ENCODE measurements at places on chromosomes 13 and 19.

GRCh38 chr13:77565635-77566034 lies 30.1 kb downstream of the SCEL start:
- no peak for DNase-seq

- no peak for DNase-seq
Observed at GRCh38 chr13:104869501-104869900, 1666.0 kb downstream of the EFNB2 start.

DNA sequence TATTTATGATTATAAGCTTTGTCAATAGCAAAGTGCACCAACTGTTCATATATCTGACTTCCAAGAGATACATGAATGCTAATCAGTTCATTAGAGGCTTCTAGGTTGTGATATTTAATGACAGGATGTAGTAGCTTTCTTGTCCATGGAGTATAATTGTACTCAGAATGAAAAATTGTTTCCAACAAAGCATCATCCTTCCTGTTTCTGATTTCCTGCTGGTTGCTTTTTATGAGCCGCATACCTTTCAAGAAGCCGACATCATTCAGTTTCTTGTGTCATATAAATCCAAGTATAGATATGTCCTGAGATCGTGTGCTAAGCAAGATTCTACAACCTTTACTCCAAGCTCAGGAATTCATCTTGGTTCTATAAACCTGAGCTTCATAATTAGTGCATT lies 326.6 kb downstream of the DIAPH3 start:
- no peak for DNase-seq

- no peak for DNase-seq
Observed at GRCh38 chr13:76927955-76928354, 20.4 kb upstream of the ACOD1 start.

DNA sequence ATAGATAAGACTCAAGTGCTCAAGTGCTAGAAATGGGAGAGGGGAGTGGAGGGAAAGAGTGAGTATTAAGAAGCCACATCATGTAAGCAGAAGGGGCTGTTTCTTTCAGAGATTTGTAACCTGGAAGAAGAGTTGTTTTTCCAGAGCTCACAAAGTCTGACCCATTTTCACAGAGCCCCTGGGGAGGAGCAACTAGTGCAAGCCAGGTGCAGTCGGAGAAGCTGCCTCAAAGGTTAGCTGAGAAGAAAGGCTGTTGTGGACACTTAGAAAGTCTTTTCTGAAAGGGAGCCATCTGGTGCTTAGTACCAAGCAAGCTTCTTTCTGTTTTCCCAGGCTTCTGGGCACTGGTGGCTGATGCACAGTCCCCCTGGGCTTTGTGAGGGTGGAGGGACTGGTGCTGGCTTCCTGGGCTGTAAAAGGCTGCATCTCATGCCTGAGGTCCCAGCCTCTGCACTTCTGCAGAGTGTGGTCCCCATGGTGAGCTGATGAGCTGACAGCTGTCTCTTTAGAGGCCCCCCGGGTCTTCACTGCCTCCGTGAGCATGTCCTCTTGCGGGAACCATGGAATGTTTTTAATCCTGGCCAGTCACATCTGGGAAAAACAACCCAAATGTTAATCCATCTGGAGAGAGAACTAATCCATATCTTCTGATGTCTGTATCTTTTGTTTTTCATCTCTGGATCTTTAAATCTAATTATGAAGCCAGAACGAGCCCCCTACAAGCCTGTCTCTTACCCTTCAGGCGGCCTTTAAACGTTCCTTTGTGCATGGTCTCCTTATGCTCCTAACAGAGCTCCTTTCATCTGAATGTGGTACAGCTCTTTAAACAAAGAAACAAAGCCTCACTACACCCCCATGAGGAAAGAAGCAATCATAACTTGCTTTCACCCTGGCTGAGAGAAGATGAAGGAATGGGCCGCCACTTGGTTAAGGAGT lies 40.2 kb downstream of the OLFM4 start:
- no peak for DNase-seq

- no peak for DNase-seq
Observed at GRCh38 chr13:21576426-21576825, 27.5 kb downstream of the MICU2 start.

- no peak for DNase-seq
Observed at GRCh38 chr13:28093881-28094280, 6.5 kb downstream of the FLT3 start.

GRCh38 chr19:11479090-11479897 lies 1.6 kb downstream of the ELAVL3 start:
- no peak for DNase-seq

GRCh38 chr13:110784704-110785103 lies 71.2 kb downstream of the ING1 start:
- no peak for DNase-seq

GRCh38 chr13:98878486-98879126 lies 99.3 kb downstream of the DOCK9 start:
- no peak for DNase-seq

- DNase-seq, result no peak
Observed at GRCh38 chr19:33675501-33676124, 53.9 kb downstream of the CHST8 start.

GRCh38 chr19:53868091-53868891 lies 608 bp downstream of the MYADM start:
- DNase-seq, result peak; percentile 45

- DNase-seq, result peak; percentile 13
Observed at GRCh38 chr13:113489549-113490495, 689 bp downstream of the DCUN1D2 start.

- no peak for DNase-seq
Observed at GRCh38 chr13:59728896-59729545, 434.7 kb downstream of the DIAPH3 start.

DNA sequence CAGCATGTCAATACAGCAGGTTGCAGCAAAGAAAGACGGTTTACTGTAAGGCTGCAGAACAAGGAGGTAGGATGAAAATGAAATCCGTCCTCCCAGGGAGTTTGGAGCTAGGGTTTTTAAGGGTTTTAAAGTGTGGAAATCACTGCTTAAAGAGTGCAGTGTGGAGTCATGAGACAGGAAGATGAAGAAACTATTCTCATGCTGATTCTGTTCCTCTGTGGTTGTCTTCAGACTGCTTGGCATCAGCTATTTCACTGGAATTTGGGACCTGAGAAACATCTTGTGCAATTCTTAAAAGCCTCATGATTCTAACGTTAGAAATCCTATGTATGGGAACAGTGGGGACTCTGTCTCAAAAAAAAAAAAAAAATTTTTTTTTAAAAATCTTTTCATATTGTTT lies 11.4 kb downstream of the ZNF331 start:
- no peak for DNase-seq

DNA sequence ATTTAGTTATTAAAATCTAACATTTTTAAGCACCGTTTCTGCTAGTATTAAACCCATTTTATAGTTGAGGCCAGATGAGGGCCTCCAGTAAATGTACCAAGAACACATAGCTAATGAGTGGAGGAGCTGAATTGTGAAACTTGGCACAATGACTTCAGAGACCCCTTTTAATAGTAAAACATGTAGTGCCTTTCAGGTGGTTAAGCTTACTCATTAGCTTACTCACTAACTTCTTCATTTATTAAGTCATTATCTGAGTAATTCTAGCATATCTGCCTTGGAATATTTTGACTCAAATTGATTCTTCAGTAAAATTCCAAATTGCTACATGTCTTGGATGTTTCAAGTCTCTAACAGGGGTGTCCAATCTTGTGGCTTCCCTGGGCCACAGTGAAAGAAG lies 735.2 kb downstream of the LIG4 start:
- DNase-seq, result no peak

DNA sequence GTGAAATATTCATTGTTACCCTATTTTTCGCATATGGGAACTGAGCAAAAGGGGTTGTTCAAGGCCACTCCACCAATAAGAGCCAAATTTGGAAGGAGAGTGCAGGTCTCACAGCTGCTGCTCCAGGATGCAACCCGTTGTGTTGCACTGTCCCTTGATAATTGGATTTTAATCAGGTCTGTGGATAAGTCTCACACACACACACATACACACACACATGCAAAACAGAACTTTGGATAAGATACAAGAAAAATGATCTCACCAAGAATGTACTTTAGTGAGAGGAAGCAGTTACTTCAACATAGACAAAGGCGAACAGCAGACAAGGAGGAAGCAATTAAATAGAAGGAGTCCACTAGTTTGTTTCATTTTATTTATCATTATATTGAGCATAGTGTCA lies 127.3 kb upstream of the EDNRB start:
- no peak for DNase-seq

DNA sequence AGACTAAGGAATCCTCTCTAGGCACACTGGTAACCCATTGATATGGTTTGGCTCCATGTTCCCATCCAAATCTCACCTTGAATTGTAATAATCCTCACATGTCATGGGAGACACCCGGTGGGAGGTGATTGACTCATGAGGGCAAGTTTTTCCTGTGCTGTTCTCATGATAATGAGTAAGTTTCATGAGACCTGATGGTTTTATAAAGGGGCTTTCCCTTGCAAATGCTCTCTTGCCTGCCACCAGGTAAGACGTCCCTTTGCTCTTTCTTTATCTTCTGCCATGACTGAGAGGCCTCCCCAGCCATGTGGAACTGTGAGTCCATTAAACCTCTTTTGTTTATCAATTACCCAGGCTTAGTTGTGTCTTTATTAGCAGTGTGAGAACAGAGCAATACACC lies 81.4 kb upstream of the GPC6 start:
- DNase-seq, result no peak

- DNase-seq, result no peak
Observed at GRCh38 chr13:66322193-66322740, 907.9 kb downstream of the PCDH9 start.

GRCh38 chr13:49561062-49561410 lies 24.3 kb downstream of the RCBTB1 start:
- no peak for DNase-seq

DNA sequence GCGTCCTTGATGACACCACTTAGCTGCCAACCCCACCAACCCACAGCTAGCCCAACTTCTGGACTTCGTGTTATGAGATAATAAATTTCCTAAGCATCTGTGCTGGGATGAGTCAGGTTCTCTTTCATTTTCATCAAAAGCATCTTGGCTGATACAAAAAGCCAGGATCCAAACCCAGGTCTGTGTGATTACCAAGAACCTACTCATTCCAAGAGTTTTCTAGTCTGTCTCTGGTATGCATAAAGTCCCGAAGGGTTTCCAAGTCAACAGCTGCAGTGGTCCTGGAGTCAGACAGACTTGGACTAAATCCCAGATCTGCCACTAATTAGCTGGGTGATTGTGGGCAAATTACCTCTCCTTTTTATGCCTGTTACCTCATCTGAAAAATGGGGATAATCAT lies 55.5 kb upstream of the SERP2 start:
- no peak for DNase-seq

DNA sequence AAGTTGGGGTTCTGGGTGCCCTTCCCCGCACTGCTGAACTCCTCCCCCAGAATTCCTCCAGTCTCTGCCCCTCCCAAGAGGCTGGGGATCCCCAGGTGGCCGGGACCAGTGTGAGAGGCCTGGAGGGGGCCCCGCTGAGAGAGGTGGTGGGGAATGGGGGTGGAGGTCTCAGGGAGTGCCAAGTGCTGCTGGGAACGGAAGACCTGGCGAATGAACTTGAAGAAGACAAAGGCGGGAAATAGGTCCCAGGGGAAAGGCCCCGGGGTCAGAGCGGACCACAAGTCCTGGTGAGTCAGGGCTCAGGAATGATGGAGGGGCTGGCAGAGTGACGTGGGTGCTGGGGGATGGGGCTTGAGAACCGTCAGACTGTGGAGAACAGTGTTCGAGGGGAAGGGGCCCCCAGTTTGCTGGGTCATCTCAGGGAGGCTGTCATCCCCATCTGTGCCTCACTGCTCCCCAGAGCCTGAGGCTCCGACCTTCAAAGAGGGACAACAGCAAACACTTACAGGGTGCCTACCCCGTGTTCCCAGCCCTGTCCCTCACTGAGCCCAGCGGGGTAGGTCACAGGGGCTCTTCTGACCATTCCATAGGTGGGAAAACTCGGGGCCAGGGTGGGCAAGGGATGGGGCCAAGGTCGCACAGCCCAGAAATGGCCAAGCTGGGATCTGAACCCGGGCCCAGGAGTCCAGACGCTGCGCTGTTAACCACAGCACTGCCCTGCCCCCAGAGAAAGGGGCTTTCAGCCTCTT lies 16.0 kb upstream of the SEMA6B start:
- no peak for DNase-seq

DNA sequence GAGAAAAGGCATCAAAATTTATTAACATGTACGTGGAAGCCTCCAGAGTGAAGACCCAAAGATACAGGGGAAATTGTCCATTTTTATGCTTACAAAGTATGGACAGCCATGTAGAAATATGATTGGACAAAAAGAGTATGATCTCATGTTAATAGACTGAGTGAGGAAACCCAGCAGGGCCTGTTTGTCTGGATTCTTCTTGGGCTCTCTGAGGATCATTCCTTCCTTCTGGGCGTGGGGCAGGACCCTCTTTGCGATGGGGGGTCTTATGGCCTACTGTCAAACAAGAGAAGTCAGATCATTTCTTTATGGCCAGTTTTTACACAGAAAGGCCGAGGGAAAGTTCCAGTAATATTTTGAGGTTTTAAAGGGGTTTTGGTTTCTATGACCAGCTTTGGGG lies 110.8 kb downstream of the ESD start:
- DNase-seq, result no peak

DNA sequence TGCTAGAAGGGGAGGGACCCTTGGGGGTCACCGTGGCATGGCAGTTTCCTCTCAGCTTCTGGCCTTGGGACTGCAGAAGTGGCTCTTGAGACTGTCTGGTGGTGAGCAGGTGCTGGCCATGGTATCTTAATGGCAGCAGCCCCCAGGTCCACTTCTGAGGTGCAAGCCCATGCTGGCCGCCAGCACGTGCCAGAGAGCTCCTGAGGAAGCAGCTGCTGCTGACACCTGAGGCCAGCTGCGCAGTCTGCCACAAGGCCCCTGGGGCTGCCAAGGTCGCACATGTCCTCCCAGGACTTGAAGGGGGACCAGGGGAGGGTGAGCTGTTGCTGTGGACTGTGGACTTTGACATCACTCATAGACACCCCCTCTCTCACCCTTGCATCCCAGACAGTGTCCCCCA lies 48.0 kb downstream of the NFIX start:
- DNase-seq, result no peak

DNA sequence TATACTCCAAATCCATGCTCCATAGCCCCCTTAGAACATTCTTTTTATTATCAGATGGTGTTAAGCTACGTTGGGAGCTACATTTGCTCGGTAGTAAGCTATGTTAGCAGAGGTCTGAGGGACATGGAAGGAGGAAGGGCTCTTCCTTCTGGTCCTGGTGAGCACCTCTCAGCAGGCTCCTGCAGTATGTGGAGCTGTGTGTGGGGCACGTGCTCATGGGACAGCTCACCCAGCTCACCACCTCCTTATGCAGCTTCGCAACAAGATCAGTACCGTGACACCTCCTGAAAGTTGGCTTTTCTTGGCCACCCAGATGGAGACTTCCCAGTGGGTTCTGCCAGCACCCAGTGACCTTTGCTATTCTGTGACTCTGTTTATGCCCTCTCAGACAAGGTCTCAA lies 400.5 kb upstream of the SLC10A2 start:
- DNase-seq, result no peak
